ENCODE measurements at places on chromosomes 5 and 9. TPM values are rescaled to one million over a fixed set of nuclear protein-coding genes. Genes with fewer than 3 reads are reported as not detected.

DNA sequence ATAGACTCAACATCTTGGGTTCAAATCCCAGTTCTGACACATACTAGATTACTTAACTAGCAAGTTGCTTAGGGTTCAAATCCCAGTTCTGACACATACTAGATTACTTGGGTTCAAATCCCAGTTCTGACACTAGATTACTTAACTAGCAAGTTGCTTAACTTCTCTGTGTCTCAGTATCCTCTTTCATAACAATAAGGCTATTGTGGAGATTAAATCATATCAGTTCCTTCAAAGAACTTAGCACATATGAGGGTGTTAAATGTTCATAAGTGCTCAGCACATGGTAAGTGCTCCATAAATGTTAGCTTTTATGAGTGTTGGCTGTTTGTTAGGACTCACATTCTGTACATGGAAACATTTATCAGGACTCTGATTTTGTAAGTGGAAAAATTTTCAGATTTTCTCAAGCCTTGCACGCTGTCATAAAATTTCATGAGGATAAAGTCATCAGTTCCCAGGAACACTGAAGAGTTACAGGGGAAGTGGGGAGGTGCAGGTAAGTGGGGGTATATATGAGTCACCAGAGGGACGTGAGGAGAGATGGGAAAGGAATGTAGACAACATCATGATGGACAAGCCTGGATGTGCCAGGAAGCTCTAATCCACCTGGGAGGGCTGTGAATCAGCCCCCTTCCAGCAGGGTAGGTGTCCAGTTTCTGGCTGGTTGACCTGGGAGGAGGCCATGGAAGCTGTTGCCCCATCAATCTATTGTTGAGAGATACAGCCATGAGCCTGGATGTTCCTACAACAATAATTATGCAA is 532.2 kb upstream of the WWC1 start:
- H3K36me3 ChIP-seq = no peaks in the 10 kb centered on the region
- H3K4me1 ChIP-seq = no peaks in the 10 kb centered on the region
- H3K4me3 ChIP-seq = no peak overlapping the region
- no peak for DNase-seq
- no peaks in the 10 kb centered on the region for H3K27me3 ChIP-seq

DNA sequence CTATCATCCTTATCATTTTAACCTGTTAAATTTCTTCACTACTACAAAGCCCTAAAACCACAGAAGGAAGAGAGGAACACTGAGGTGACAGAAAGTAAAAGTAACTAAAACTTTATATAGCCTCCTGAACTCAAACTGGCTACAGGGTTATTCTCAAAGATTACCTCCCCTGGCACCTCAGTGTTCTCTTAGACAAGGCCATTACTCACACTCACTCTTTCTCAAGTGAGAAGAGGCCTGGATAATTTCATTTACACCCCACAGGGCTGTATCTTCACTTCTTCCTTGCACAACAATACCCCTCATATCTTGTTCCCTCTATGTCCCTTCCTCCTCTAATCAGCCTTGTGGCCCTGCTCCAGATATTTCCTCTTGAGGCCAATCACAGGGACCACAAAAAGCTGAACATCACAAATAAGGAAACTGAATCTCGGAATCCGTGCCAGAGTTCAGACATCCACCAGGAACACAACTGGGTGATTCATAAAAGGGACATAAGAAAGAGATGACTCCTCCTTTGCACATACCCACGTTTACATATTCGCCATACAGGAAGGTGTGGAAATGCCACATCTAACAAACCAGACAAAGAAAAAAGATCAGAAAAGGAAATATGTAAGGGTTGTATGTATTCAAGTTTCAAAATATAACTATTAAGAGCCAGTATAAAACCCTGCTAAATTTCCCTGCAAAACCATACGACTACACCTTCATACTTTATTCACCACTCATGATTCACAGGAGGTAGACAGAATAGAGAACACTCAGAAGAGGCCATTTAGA is 1.7 kb upstream of the KLHL3 start:
- H3K36me3 ChIP-seq = no peaks in the 10 kb centered on the region
- H3K27ac ChIP-seq = no peak overlapping the region
- no peaks in the 10 kb centered on the region for H3K4me1 ChIP-seq
- no peak overlapping the region for H3K4me3 ChIP-seq
- peak; percentile 42 for DNase-seq
- H3K27me3 ChIP-seq = no peaks in the 10 kb centered on the region

DNA sequence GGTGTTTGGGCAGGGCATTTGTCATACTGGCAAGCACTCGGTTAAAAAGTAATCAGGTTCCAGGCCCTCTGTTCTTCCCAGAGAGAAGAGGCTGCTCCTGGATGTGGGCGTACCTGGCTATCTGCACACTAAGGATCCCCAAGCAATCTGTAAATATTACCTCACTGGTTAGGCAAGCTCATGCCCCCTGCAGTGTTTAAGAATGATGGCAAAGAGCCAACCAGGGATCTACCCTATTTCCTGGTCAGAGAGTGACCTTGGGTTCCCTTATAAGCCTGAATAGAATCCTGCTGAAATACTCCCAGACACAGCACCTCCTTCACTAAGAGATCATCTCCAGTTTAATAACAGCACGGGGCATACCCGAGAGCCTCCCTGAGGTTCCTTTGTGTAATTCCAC is 181.2 kb downstream of the PIK3R1 start:
- H3K27ac ChIP-seq = no peak overlapping the region
- no peaks in the 10 kb centered on the region for H3K27me3 ChIP-seq
- no peaks in the 10 kb centered on the region for H3K36me3 ChIP-seq
- no peaks in the 10 kb centered on the region for H3K4me1 ChIP-seq
- DNase-seq = no peak

- no peak overlapping the region for H3K4me3 ChIP-seq
- H3K27ac ChIP-seq = no peak overlapping the region
- no peaks in the 10 kb centered on the region for H3K36me3 ChIP-seq
- H3K27me3 ChIP-seq = no peaks in the 10 kb centered on the region
Observed at GRCh38 chr5:132298298-132299212, 4.4 kb downstream of the SLC22A4 start.

DNA sequence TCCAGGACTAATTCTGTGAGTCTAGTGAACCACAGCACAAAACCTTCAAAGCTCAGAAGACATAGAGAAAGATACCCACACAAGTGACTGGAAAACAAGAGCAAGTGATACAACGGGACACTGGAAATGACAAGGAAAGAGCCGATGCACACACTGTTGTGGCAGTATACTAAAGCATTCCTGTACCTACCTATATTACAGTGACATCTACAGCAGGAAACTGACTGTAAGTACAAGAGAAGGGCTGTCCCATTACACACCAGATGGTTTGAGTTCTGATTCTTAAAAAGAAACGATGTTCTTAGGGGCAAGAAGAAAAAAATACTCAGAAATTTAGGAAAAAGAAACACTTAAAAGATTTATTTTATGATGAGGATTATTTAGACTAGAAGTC is 18.5 kb downstream of the TMEM245 start:
- H3K4me3 ChIP-seq = no peak overlapping the region
- no peaks in the 10 kb centered on the region for H3K27me3 ChIP-seq
- DNase-seq = no peak
- H3K4me1 ChIP-seq = peaks cover 23% of the 10 kb centered on the region

GRCh38 chr9:125863923-125864322 is 116.8 kb downstream of the PBX3 start:
- no peaks in the 10 kb centered on the region for H3K4me1 ChIP-seq
- H3K27ac ChIP-seq = no peak overlapping the region
- no peaks in the 10 kb centered on the region for H3K36me3 ChIP-seq
- H3K27me3 ChIP-seq = no peaks in the 10 kb centered on the region

DNA sequence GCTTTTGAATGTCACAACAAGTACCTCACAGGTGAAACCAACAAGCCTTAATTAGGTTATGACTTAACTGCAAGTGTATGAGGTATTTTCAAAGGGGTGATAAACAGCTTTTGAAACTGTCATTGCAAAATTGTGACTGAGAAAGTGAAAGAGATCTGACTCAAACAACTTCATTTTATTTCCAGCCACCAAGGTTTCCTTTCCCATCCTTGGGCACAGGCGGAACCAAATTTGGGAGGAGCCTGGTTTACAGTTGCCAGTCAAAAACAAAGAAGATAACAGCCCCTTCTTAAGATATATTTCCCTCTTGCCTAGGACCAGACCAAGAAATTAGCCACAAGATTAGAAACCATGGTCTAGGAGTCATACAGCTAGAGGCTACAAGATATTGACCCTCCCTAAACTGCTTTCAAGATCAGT is 417.1 kb downstream of the CSNK1G3 start:
- DNase-seq = no peak
- no peaks in the 10 kb centered on the region for H3K4me1 ChIP-seq
- H3K27ac ChIP-seq = no peak overlapping the region

DNA sequence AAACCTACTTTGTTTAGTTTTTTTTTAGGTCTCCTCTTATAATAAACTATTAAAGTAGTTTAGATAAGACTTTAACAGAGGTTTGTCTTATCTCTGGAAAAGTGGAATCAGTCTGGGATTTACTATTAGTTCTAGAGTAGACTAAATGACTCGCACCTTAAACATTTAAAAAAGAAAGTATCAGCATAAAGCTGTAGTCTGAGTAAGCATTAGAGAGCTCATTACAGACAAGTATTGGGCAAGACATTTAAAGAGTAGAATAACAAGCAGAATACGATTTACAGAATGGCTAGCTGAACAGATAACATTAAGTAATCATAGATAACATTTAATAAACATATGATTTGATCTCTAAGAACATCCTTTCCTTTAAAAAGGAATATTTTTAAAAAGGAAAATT is 226.0 kb upstream of the DMAC1 start:
- no peaks in the 10 kb centered on the region for H3K36me3 ChIP-seq
- H3K4me3 ChIP-seq = no peak overlapping the region
- DNase-seq = no peak
- H3K27me3 ChIP-seq = no peaks in the 10 kb centered on the region
- H3K27ac ChIP-seq = no peak overlapping the region

- H3K4me1 ChIP-seq = no peaks in the 10 kb centered on the region
- DNase-seq = no peak
- no peaks in the 10 kb centered on the region for H3K27me3 ChIP-seq
- no peak overlapping the region for H3K27ac ChIP-seq
Observed at GRCh38 chr9:108477529-108478006, 378.2 kb downstream of the ACTL7B start.

GRCh38 chr5:58922461-58923171 is 339.7 kb downstream of the RAB3C start:
- peaks cover 7% of the 10 kb centered on the region for H3K4me1 ChIP-seq
- peak; percentile 60 for DNase-seq
- no peaks in the 10 kb centered on the region for H3K27me3 ChIP-seq
- no peak overlapping the region for H3K4me3 ChIP-seq

- no peaks in the 10 kb centered on the region for H3K36me3 ChIP-seq
- H3K4me1 ChIP-seq = no peaks in the 10 kb centered on the region
- no peak overlapping the region for H3K4me3 ChIP-seq
- no peak overlapping the region for H3K27ac ChIP-seq
Observed at GRCh38 chr5:88707216-88707965, 175.6 kb downstream of the MEF2C start.

DNA sequence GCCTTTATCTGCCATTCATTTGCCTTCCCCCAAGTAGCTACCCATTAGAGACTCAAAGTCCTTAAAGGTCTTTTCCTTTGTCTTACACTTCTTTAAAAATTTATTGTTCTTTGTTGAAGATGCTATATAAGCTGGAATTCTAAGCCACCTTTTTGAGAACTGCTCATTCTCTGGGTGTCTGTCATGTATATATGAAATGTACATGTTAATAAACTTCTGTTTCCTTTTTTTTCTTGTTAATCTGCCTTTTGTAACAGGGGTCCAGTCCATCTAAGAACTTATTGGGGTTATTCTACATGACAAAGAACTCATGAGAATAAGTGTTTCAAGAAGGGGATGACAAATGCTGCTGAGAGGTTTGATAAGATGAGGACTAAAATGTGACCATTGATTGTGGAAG is 41.5 kb downstream of the PCDHAC2 start:
- no peak for DNase-seq
- no peaks in the 10 kb centered on the region for H3K27me3 ChIP-seq
- no peaks in the 10 kb centered on the region for H3K4me1 ChIP-seq
- no peaks in the 10 kb centered on the region for H3K36me3 ChIP-seq

Gene MRPS2
- 27.1 TPM for total RNA-seq

Gene ACER2
- total RNA-seq = 13.5 TPM

Gene NUDCD2
- 10.4 TPM for total RNA-seq

Gene SAXO1
- total RNA-seq = not detected

Gene MELK
- not detected for total RNA-seq

Gene FAM153A
- not detected for total RNA-seq

Gene GABRA6
- total RNA-seq = not detected

Gene RLN1
- not detected for total RNA-seq

Gene DAPK1
- 19.1 TPM for total RNA-seq

Gene ADCY2
- 3.8 TPM for total RNA-seq
